SK-N-SH (cell line): ENCODE measurements at places on chromosomes 5 and 9. TPM values are rescaled to one million over a fixed set of nuclear protein-coding genes. Genes with fewer than 3 reads are reported as not detected.

NKD2 gene
- polyA plus RNA-seq: not detected in 2 replicates

- H3K4me3 ChIP-seq: no peak overlapping the region
- no peak for DNase-seq
- H3K4me1 ChIP-seq: no peaks in the 10 kb centered on the region
- H3K36me3 ChIP-seq: no peaks in the 10 kb centered on the region
- H3K27ac ChIP-seq: peak overlapping the region; percentile 44
- H3K27me3 ChIP-seq: no peaks in the 10 kb centered on the region
Observed at GRCh38 chr5:104267320-104268015, 704.9 kb upstream of the NUDT12 start.

DNA sequence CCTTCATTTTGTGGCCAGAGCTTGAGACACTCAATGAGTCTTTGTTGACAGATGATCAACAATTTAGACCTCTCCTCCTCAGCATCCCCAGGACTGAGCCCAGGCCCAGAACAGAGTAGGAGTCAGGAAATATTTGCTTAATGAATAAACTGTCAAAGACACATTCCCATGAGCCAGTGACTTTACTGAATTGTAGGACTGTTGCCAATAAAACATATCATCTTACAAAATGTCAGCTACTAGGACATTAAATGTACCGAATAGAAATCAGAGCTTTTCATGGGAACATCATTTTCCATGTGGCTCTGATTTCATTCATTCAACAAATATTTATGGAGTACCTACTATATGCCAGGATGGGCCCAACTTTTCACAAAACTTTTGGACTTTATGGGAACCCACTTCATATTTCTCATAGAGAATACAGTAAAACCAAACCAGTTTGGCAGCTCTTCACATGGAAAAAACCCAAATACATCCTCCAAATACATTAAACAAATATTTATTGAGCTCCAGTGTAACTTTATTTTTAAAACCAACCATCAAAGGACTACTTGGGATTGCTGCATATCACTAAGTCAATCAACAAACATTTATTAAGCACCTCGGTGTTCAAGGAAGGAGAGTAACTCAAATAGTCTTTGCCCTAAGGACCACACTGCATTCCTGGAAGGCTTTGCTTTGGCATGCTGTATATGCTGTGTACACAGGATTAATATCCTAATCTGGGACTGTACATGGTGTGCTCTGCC lies 11.4 kb downstream of the VDAC1 start:
- peaks cover 33% of the 10 kb centered on the region for H3K36me3 ChIP-seq
- H3K27me3 ChIP-seq: no peaks in the 10 kb centered on the region
- no peak overlapping the region for H3K27ac ChIP-seq
- no peak overlapping the region for H3K4me3 ChIP-seq

TRIM36 gene
- polyA plus RNA-seq: 0.16 and 0.42 TPM in 2 replicates

DNA sequence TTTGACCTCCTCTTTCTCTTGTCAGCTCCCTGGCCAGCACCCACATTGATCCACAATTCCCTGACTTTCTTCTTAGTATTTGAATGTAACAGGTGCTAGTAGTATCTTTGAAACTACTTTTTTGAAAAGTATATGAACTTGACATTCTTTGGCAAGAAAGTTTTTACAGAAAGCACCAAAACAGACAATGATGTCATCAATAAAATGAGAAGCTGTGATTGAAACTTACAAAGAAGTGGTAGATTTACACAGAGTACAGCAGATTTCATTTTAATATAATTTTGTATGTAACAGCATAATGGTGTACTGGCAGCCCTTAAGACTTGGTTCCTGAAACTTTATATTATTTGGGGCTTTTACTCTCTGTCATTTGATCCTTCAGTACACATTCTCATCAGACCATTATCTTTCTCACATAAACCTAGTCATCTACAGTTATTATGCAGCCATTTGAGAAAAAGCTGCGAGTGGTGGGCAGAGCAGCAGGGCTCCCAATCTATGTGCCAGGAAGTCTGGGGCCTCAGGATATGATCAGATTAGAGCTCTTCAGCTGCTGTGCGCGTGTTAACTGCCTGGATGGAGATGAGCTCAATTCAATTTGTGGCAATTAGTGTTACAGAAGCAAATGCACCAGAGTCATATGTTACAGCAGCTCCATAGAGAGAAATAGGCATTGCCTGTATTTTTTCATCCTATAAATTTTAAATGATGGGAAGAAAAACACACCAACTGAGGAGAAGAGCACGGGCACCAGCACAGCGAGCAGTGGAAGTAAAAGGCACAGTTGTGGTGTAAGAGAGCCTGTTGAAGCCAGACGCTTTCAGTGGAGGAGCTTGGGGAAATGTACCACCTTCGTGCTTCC lies 126.1 kb downstream of the STARD4 start:
- H3K4me3 ChIP-seq: no peak overlapping the region
- peak overlapping the region; percentile 100 for H3K27ac ChIP-seq
- no peaks in the 10 kb centered on the region for H3K36me3 ChIP-seq
- DNase-seq: peak; percentile 60
- no peaks in the 10 kb centered on the region for H3K27me3 ChIP-seq

DNA sequence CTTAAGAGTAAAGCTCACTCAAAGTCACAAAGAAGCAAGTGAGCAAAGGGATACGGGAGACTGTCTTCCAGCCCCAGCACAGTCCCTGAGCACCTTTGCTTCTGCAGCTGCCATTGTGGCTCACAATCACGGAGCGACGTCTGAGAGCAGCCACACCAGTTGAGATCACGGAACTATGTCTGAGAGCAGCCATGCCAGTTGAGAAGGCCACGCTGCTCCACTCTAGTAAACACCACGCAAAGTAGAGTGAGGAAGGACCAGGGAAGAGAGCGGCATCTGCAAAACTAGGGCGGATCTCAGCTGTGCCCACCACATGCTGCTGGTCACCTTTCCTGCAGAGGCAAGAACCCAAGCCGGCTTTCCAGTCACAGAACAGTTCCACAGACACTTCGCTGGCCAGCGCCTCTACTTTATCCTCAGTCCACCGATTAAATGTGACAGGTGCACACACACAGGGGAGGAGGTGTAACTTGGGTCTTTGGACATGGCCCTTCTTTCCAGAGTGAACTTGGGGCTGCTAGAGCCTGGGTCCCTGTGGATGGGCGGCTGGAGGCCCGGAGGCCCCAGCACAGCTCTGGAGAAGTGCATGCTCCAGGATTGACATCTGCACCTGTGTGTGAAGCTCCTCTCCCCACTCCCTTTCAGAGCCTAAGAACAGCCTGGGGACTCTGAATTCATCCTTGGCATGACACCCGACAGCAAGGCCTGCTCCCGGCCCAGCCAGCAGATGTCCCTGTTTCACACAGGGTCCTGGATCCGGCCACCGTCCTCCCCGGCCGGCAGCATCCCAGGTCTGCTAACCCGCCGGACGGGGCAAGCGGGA lies 324.9 kb upstream of the IRX4 start:
- H3K27me3 ChIP-seq: peaks cover 53% of the 10 kb centered on the region
- DNase-seq: peak; percentile 44
- no peak overlapping the region for H3K27ac ChIP-seq
- no peaks in the 10 kb centered on the region for H3K36me3 ChIP-seq
- H3K4me1 ChIP-seq: no peaks in the 10 kb centered on the region

DNA sequence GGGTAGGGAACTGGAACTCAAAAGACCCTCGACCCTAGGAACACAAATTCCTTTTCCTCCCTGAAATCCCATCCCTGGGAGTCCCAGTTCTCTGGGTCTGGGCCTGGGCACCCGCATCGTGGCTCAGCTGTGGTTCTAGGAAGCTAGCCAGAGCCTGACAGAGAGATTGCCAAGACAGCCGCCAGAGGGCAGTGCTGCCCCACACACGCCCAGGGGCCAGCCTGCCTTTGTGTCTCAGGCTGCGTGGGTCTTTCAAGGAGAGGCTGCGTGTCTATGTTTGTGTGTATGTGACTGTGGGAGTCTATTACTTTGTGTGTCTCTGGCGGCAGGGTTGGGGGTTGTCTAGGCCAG lies 32.0 kb upstream of the TTLL11 start:
- peak; percentile 92 for DNase-seq
- H3K36me3 ChIP-seq: no peaks in the 10 kb centered on the region
- H3K27ac ChIP-seq: no peak overlapping the region
- peaks cover 6% of the 10 kb centered on the region; the same call in 1 of the 2 replicates for H3K4me1 ChIP-seq
- no peaks in the 10 kb centered on the region for H3K27me3 ChIP-seq

GRCh38 chr5:179536676-179537075 lies 13.7 kb upstream of the RUFY1 start:
- H3K36me3 ChIP-seq: no peaks in the 10 kb centered on the region
- no peak overlapping the region for H3K4me3 ChIP-seq
- no peak overlapping the region for H3K27ac ChIP-seq

DNA sequence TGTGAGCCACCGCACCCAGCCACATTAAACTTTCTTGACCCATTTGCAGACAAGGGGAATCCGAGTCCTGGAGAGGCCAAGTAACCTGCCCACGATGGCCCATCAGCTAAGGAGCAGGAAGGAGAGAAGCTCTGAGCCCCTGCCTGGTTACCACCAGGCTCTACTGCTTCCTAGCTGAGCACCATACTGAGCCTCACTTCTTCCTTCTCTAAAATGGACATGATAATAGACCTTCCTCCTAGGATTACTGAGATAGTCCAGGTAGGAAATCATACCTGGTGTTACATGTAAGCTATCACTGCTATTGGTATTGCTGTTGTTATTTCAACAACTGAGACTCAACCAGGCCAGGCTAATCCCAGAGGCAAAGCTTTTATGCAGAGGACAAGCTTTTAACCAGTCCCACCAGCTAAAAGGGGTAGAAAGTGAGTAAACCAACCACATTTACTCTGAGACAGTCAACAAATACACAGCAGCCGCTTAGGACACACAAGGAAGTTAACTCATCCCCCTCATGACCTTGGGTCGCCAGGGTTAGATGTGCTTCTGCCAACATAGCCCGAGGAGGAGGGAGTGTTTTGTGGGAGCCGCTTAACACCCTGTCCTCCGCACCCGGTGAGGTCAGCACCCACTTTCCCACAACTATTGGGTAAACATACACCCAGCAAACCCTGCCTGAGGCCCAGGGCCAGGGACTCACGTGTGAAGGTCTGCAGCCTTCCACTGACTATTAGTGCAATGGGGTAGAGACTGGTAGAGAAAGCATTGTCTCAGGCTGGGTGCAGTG lies 20.6 kb upstream of the PTGES start:
- H3K4me3 ChIP-seq: no peak overlapping the region
- H3K27me3 ChIP-seq: no peaks in the 10 kb centered on the region
- H3K4me1 ChIP-seq: 0 out of 2 replicates have a peak, but pooled peaks cover 6% of the 10 kb centered on the region
- no peak overlapping the region for H3K27ac ChIP-seq
- H3K36me3 ChIP-seq: no peaks in the 10 kb centered on the region
- DNase-seq: no peak

FOXD4 gene
- 0.34 and 0.38 TPM in 2 replicates for polyA plus RNA-seq

- H3K4me1 ChIP-seq: peaks cover 84% of the 10 kb centered on the region
- H3K27ac ChIP-seq: no peak overlapping the region
- DNase-seq: no peak
- H3K4me3 ChIP-seq: no peak overlapping the region
- H3K27me3 ChIP-seq: no peaks in the 10 kb centered on the region
Observed at GRCh38 chr9:135887021-135887507, 20.3 kb downstream of the CAMSAP1 start.

GRCh38 chr9:8555762-8556500 lies 756.4 kb upstream of the DMAC1 start:
- H3K4me1 ChIP-seq: no peaks in the 10 kb centered on the region
- no peaks in the 10 kb centered on the region for H3K27me3 ChIP-seq
- H3K36me3 ChIP-seq: no peaks in the 10 kb centered on the region

SPATA6L gene
- 0.44 and 0.47 TPM in 2 replicates for polyA plus RNA-seq

CTXN3 gene
- polyA plus RNA-seq: not detected in 2 replicates

DNA sequence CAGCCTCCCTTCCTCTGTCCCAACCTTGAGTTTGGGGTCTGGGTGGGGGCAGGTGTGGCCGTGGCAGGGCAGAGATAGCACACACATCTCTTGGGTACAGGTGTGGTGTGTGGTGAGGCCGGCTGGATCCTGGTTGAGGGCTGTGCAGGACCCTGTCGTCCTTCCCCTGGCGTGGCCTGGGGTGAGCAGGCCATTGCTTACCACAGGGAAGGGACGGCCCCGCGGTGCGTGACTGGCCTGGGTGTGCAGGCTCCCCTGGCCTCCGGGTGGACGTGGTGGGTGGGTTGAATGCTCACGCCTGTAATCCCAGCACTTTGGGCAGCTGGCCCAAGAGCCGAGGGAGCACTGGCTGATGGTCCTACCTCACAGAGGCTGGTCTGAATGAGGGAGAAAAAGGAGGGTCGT lies 1.2 kb downstream of the ARRDC1 start:
- no peak for DNase-seq
- H3K27ac ChIP-seq: no peak overlapping the region

- H3K27me3 ChIP-seq: no peaks in the 10 kb centered on the region
- no peaks in the 10 kb centered on the region for H3K36me3 ChIP-seq
- no peak overlapping the region for H3K4me3 ChIP-seq
- no peaks in the 10 kb centered on the region; the same call in 1 of the 2 replicates for H3K4me1 ChIP-seq
- H3K27ac ChIP-seq: no peak overlapping the region
Observed at GRCh38 chr5:61167382-61167781, 5.1 kb upstream of the SMIM15 start.

ZBED3 gene
- polyA plus RNA-seq: 5.8 TPM in 2 replicates

DNA sequence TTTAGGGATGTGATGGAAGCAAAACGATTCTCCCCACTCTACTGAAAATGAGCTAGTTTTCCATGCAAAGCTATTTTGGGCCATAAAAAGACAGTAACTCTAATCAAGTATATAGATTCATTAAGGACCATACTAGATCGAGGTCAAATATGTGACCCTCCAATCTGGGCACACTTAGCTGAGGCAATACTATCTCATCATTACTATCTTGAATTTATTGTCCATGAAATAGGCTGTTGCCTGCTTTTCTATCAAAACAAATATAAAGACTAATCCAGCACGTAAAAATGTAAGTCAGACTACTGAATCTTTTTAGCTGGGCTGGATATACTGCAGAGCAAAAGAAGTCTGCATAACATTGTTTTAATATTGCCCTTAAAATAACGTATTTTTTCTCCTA lies 943.1 kb downstream of the NR2F1-AS1 start:
- no peak overlapping the region for H3K27ac ChIP-seq
- H3K4me3 ChIP-seq: no peak overlapping the region
- no peaks in the 10 kb centered on the region for H3K36me3 ChIP-seq
- 0 out of 2 replicates have a peak, but pooled peaks cover 7% of the 10 kb centered on the region for H3K4me1 ChIP-seq

DNA sequence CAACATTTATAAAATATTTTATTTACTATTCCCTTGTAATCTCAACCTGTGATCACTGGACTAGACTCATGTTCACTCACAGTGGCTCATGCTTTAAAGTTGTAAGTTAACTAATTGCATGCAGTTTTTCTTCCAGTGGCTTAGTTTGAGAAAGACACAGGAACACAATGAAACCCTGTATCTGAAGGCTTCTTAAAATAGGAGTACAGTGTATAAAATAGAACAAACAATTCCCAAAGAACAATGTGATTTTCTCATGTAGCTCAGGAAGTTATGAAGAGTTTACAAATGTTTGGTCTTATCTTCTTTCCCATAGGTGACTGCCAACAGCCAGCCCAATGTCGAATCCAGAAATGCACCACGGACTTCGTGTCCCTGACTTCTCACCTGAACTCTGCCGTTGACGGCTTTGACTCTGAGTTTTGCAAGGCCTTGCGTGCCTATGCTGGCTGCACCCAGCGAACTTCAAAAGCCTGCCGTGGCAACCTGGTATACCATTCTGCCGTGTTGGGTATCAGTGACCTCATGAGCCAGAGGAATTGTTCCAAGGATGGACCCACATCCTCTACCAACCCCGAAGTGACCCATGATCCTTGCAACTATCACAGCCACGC lies 5.9 kb downstream of the RGMB start:
- no peak for DNase-seq
- H3K4me1 ChIP-seq: peaks cover 49% of the 10 kb centered on the region; the same call in 1 of the 2 replicates
